Mesendoderm (in vitro differentiated cells): ENCODE measurements at places on chromosomes 11 and 22.

GRCh38 chr11:8886322-8886721, 24.7 kb upstream of the AKIP1 start:
- DNase-seq: no peak

DNA sequence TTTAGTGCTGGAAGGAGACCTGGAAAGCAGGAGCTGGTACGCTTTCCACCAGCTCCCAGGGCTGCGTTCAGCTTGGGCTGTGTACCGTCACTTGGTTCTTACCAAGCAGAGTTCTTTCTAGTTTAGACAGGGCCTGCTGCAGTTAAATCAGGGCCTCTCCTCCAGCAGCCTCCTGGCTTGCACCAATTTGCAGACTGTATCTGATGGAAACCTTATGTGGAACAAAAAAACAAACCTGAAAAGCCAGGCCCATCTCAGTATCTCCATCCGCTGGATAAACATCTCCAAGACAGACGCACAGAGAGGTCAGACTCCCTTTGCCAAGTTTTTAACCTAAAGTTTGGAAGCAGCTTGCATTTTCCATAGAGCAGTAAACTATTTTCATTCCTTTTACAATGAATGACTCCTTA, 288.6 kb upstream of the SORL1-AS1 start:
- DNase-seq: no peak

- DNase-seq: no peak
These were observed 15.2 kb upstream of the FANCF start for GRCh38 chr11:22640862-22641261.

DNA sequence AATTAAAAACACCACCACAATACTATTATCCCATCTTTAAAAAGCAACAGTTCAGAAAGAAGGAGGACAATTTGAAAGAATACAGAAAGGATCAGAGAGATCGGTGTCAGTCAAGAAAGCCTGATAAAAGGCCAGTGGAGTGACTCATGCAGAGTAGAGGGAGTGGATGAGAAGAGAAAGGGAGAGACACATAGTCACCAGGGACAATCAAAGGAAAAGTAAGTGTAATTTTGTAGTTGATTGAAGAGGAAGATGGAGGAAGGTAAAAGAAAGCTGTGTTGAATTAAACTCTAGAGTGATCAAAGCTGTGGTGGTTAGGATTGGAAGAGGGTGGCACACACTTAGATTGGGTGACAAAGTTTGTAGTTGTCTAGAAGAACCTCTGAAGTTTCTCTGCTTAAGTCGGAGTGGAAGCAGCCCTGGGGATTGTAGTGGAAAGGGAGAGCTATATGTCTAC, 14.1 kb downstream of the SPECC1L start:
- peak; percentile 71 for DNase-seq

DNA sequence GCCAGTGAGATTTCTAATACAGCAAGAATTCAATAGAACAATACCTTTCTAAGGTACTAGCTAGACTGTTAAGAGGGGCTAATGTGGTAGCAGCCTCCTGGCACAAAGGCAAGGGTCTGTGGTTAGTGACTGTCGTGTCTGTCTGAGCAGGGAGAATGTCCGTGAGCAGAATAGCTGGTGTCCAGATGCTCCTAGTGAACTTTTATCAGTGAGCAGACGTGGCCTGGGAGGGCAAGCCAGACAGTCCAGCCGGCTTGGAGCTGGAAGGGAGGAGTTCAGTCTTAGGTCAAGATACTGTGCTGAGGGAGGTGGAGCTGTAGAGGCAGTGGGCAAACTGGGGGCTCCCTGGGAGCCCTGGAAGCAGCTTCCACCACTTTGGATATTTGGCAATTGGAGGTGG, 138.6 kb downstream of the TEAD1 start:
- DNase-seq: no peak

- no peak for DNase-seq
These were observed 37.8 kb upstream of the NAV2 start for GRCh38 chr11:19674836-19675235.

- no peak for DNase-seq
These were observed 9.8 kb downstream of the CYP2R1 start for GRCh38 chr11:14882196-14882595.

GRCh38 chr11:120022617-120023016, 115.3 kb downstream of the TRIM29 start:
- no peak for DNase-seq

DNA sequence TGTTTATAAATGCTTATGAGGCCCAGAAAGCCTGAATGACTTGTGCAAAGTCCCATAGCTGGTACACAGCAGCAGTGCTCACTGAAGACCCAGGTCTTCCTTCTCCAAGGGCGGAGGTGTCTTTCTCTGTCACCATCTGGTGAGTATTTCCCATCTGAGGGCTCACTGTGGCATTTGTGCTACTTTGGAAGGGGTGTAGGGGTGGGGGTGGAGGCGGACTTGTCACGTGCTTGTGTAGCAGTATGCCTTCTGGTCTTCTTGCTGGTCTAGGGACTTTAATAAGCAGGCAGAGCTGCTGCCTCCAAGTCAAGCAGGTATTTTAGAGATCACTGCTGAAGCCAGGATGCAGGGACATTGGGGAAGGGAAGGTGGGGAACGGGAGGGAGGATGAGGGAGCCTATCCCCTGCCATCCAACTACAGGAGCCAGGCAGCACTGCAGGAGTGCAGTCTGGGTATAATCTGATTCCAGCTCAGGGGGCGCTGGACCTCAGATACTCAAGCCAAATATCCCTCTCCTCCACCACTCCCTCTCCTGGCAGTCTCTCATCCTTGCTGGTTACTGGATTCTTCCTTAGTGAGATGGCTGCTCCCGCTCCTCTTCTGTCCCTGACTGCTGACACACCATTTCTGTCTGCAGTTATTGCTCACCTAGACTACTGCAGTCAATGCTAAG, 3.4 kb downstream of the ABCC8 start:
- DNase-seq: peak; percentile 93

DNA sequence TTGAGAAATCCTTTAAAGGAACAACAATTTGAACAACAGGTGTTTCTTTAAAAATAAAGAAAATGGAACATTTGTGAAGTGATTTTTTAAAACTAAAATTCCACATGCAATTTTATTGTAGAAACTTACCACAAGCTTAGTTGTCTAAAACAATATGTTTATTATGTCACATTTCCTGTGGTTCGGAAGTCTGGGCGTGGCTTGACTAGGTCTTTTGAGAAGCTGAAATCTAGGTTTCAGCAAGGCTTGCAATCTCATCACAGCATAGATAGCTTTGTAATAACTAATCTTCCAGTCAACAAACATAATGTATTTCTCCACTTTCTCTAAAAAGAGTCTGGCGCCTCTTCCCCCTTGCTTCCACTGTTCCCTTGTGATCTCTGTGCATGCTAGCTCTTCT, 27.0 kb downstream of the MS4A6A start:
- DNase-seq: peak; percentile 1

DNA sequence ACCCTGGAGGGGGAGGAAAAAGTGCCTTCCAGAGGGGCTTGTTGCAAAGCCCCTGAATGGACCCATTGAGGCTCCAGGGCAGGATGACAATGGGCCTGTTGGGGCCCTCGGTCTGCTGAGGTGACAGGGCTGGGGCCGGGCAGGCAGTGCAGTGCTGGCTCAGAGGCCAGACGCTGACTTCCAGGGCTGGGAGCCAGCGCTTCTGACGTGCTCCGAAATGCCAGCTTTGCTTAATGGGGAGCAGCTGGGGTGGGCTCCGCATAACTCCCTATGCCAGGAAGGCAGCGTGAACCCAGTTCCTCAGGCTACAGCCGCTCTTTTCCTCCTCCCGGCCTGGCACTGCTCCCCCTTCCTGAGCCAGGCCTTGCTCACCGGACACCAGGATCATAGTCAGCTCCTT, 17.7 kb downstream of the NAV2 start:
- DNase-seq: no peak

DNA sequence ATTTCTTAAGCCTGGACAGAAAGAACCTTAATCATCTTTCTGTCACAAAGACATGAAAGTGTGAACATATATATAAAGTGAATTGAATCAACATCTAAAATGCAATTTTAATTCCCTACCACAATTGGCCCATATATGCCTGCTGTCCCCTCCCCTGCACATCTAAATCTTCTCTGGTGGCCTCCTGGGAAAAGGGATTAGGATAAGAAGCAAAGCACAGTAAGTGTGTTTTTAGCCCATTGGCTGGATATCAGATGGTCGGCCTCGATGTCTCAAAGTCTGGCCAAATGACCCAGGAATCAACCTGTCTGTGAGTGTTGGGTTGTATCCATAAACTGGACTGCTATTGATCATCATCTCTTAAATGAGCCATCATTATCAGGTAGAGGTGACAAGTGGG, 5.8 kb downstream of the MMP3 start:
- no peak for DNase-seq

- peak; percentile 54 for DNase-seq
These were observed 152.3 kb downstream of the FEZ1 start for GRCh38 chr11:125343718-125344131.

GRCh38 chr11:112532506-112532905, 271.8 kb upstream of the PLET1 start:
- DNase-seq: no peak

DNA sequence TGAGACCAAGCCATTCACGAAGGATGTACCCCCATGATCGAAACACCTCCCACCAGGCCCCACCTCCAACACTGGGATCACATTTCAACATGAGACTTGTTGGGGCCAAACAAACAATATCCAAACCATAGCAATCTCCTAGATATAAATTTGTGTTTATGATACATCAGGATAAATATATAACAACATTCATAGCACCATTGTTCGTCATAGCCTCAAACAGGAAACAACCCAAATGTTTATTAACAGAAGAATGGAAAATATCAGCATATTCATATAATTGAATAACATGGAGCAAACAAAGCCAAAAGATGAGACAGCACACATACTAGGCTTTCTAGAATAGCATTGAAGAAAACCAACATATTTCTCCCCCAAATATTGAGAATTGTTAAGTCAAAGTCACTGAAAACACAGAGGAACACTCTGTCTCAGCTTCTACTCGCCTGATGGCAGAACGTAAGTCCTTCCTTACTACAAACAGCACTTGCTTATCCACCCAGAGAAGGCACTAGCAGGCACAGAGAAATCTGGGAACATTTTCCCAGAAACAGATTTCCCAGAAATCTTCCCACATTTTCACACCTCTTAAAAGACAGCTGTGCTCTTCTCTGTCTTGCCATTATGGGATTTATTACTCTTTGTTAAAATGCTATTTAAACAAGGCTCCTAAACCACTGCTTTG, 8.1 kb upstream of the GDPD4 start:
- DNase-seq: no peak

GRCh38 chr11:68763926-68764657, 12.8 kb upstream of the TESMIN start:
- no peak for DNase-seq
